ENCODE measurements at places on chromosomes 7 and 10. TPM values are rescaled to one million over a fixed set of nuclear protein-coding genes. Genes with fewer than 3 reads are reported as not detected.
A peak's percentile ranks its signal among the peaks of the same experiment; 100 is the strongest.

DNA sequence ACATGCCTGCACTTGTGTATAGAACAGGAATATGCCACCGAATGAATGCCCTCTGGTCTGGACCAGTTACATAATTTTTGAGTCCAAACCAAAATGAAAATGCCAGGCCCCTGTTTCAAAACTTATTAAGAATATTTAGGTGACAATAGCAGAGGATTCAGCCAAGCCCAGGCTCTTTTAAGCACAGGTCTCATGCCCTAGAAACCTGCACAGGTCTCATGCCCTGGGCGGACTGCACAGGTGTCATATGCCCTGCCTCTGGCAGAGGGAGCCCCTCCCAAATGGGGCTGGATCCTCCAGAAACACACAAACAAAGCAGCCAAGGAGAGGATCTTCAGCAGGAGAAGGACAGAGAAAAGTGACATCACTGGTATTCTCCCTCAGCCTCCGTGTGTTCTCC, 605.4 kb upstream of the NRP1 start:
- DNase-seq = no peak

- no peak for DNase-seq
Measured at GRCh38 chr10:24645784-24646183, 77.9 kb downstream of the ARHGAP21 start.

GRCh38 chr7:18494821-18495408, 634 bp upstream of the HDAC9 start:
- no peak for DNase-seq

DNA sequence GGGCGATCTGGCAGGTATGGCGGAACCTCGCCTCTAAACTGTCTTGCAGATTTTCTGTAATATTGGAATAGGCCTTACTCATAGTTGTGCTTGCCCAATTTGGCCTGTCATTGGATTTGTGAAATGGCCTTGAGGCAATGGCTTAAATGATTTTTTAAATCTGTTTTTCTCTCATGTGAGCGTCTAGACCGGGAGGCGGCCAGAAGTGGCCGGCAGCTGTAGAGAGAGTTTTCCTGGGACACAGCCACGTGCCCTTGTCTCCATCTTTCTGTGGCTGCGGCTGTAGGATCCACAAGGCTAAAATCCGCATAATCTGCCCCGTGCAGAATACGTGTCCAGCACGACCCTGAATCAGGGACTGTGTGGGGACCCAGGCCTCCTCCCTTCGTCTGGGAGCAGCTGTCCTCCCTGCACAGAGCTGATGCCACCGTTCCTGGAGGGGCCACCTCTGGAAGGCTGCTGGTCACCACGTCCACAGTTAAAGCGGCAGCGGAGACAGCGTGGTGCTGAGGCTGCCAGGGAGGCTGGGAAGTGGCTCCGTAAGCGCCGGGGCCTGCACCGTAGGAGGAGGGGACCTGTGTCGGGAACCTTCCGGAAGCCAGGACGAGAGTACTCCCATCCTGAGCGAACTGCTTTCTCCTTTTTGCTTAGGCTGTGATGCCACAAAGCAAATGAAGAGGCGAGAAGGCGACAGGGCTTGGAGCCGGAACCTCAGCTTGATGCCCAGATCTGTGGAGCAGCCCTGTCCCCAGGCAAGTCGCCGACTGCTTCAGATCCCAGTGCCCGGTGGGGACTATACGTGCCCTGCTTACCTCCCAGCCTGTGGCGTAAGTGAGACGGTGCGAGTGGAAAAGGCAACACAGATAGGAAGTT, 99.8 kb downstream of the DYNC2I1 start:
- no peak for DNase-seq

DNA sequence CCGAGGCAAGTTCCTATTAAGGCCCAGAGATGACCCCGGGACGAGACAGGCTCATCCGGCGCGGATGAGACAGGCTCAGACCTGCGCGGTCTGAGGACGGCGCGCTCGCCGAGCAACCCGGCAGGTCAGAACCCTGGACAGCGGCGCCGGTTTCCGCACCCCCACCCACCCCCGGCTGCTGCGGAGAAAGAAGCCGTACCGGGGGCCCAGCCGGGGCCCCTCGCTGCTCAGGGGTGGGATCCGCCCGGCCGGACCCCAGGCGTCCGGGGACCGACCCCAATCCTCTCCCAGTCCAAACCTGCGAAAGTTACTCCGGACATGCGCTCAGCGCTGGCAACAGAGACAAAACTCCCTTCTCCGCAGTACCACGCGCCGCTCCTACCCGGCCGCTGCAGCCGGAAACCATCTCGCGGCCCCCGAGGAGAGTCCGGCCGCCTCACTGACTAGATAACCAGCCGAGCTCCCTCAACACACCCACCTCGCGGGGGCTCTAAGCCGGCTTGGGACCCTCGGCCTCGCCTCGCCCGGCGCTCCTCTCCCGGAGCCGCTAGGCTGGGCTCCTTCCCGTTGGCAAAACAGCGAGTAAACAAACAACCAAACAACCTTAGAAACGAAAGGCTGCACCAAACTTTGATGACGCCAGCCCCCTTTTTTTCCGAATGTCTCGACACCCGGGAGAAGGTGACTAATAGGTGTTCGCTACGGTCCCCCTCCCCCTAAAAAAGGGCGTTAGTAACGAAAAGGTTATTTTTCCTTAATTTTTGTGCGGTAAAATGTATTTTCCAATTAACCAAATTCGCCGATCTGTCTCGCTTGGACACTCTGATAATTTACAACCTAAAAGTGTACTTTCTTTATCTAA, 2.3 kb upstream of the DRGX start:
- DNase-seq = peak; percentile 19

GRCh38 chr7:101112233-101112632, 14.7 kb upstream of the SERPINE1 start:
- DNase-seq = no peak

The H2AZ2 gene
- 161 TPM for polyA plus RNA-seq

The TET1 gene
- polyA plus RNA-seq = 3.2 TPM

The PTF1A gene
- not detected for polyA plus RNA-seq

The TM9SF3 gene
- 211 TPM for polyA plus RNA-seq

The VPS26A gene
- polyA plus RNA-seq = 57.7 TPM

The ANXA8 gene
- polyA plus RNA-seq = 18.2 TPM

The CCDC172 gene
- polyA plus RNA-seq = not detected

The CPA2 gene
- 28.4 TPM for polyA plus RNA-seq

The ZNF777 gene
- 10.2 TPM for polyA plus RNA-seq

All from large intestine (tissue), 12 donors.